Suppressor macrophage treated with lipopolysaccharide for 4 hours (primary cell): ENCODE measurements at places on chromosomes 6 and 20.
A peak's percentile ranks its signal among the peaks of the same experiment; 100 is the strongest.

GRCh38 chr6:33128318-33128717 is 52.5 kb downstream of the HLA-DPB1 start:
- no peak for DNase-seq

- DNase-seq = peak; percentile 36
Measured at GRCh38 chr20:20456741-20457140, 88.8 kb downstream of the INSM1 start.

- no peak for DNase-seq
Measured at GRCh38 chr6:137496909-137497720, 2.9 kb upstream of the OLIG3 start.

- DNase-seq = no peak
Measured at GRCh38 chr6:7787137-7787608, 61.3 kb downstream of the BMP6 start.

GRCh38 chr6:41502566-41502916 is 43.6 kb upstream of the FOXP4 start:
- DNase-seq = no peak

DNA sequence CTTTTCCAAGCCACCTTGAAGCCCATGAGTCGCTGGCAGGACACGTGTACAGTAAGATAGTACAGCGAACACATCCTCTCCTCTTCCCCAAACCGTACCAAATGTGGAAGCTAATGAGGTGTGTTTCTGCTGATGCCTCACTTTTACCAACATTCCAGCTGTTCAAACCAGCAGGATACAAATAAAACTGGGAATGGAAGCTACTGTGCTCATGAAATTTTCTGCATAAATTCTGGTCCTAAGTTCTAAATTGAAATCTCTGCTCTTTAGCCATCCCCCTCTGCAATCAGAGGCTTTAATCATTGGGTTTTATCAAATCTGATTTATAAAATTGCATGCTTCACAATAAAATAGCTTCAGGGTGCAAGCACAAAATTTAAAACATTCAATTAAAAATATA is 81.9 kb upstream of the RIN2 start:
- no peak for DNase-seq

DNA sequence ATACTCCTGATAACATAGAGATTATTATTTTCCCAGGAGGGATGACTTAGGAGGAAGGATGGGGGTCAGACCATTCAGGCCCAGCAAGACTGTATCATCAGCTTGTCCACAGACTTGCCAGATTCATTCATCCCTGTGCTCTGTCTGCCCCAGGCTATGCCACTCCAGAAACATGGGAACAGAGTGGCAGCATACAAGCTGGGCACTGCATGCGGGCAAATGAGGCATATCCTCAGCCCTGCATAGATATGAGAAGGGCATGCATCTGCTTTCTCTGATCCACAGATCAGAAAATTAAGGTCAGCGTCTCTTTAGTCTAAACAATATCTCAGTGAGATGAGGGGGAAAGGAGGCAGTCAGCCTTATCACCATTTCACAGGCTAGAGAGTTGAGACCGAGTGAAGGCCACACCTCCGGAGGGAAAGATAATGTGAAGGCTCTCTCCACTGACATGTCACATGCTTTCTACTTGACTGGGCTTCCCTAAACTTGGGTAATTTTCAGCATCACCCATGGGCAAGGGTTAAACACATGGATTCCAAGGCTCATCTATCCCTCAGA is 140.5 kb downstream of the TFAP2B start:
- no peak for DNase-seq

- peak; percentile 92 for DNase-seq
Measured at GRCh38 chr20:31523361-31524283, 9.4 kb downstream of the HM13 start.

GRCh38 chr6:49911252-49911651 is 44.9 kb upstream of the CRISP1 start:
- no peak for DNase-seq

DNA sequence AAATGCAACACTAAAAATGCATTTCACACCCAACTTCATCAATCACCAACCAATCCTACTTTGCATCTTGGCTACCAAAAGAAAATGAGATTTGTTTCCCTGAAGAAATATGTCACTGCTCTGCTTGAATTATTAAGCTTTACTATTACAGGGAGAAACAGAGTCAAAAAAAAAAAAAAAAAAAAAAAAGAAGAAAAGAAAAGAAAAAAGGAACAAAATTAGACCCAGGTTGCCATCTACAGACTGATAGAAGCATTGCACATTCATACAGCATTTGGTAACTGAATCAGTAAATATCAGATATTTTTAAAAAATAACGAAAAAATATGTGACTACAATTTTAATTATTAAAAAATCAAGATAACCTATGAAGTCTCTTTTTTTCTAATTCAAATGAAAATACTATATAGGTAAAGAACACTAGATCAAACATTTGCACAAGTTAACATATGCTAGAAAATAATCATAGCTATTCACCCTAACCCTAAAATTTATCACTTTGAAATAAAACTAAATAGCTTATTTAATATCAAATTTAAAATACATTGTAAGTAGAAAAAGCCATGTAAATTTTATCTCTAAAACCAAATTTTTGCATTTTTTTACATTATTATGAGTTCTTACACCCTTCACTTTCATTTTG is 83.3 kb downstream of the DCDC2 start:
- DNase-seq = peak; percentile 36

- DNase-seq = no peak
Measured at GRCh38 chr6:32189069-32189741, 797 bp downstream of the PBX2 start.

DNA sequence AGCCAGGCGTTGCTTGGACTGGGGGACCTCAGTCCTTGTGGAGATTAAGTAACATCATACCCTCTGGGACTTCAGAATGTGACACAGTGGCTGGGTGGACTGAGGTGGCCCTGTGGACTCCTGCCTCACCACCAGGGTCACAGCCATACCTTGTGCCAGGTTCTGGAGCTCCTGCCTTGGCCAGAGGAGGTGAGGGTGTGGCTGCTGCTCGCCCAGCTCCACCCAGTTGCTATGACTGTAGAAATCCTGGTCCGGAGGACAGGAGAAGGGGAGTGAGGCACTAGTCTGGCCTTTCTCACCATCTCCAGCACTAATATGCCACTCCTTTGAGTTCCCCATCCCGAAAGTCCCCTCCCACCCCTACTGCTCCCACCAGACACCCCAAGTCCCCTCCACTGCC is 1.9 kb downstream of the VWA7 start:
- no peak for DNase-seq
